ENCODE measurements at places on chromosomes 4 and X. TPM values are rescaled to one million over a fixed set of nuclear protein-coding genes. Genes with fewer than 3 reads are reported as not detected.
A peak's percentile ranks its signal among the peaks of the same experiment; 100 is the strongest.

GRCh38 chrX:39816871-39817731 is 280.7 kb downstream of the BCOR start:
- H3K4me3 ChIP-seq, result no peak overlapping the region
- no peak for DNase-seq
- H3K4me1 ChIP-seq, result no peaks in the 10 kb centered on the region
- H3K36me3 ChIP-seq, result no peaks in the 10 kb centered on the region

GRCh38 chr4:85571008-85571407 is 96.1 kb downstream of the ARHGAP24 start:
- no peak for DNase-seq
- no peak overlapping the region for H3K27ac ChIP-seq
- H3K36me3 ChIP-seq, result no peaks in the 10 kb centered on the region
- no peaks in the 10 kb centered on the region for H3K4me1 ChIP-seq
- H3K4me3 ChIP-seq, result no peak overlapping the region

NPY2R gene
- 1.2 TPM for total RNA-seq

- DNase-seq, result no peak
- H3K36me3 ChIP-seq, result no peaks in the 10 kb centered on the region
- H3K27ac ChIP-seq, result no peak overlapping the region
These were observed 20.5 kb downstream of the COMMD8 start for GRCh38 chr4:47442980-47443379.

GRCh38 chrX:150362599-150363481 is at the start of gene MAMLD1:
Gene MAMLD1, plus strand, starts transcription at chrX:150363317. Its CDS starts 82,200 bp downstream, at chrX:150445517.
- peak within 1 kb of the TSS; percentile 67 for H3K27ac ChIP-seq
- H3K4me3 ChIP-seq, result peak within 1 kb of the TSS; percentile 44
- peaks cover 30% of the 10 kb centered on the region for H3K27me3 ChIP-seq
- no peaks in the 10 kb centered on the region for H3K4me1 ChIP-seq

ESX1 gene
- not detected for total RNA-seq

BEX4 gene
- 16.4 TPM for total RNA-seq

- DNase-seq, result no peak
- H3K4me3 ChIP-seq, result no peak overlapping the region
- H3K27ac ChIP-seq, result no peak overlapping the region
- H3K4me1 ChIP-seq, result no peaks in the 10 kb centered on the region
- H3K27me3 ChIP-seq, result no peaks in the 10 kb centered on the region
These were observed 664.8 kb downstream of the GRID2 start for GRCh38 chr4:92968556-92968955.

RIPPLY1 gene
- total RNA-seq, result not detected

FHL1 gene
- 20.0 TPM for total RNA-seq

DNA sequence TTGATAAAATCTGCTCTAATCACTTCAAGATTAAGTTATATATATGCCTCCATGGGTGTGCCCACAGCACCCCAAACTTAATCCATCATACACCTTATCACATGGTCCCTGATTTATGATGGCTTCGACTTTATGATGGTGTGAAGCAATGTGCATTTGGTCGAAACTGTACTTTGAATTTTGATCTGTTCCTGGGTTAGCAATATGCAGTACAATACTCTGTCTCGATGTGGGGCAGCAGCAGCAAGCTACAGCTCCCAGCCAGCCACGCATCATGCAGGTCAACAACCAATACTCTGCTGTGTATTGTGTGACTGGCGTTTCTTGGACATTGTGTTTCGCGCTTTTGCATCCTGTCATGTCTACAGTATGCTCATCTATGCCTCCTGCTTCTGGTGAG is 62.6 kb downstream of the MCUB start:
- H3K27ac ChIP-seq, result no peak overlapping the region
- no peaks in the 10 kb centered on the region for H3K27me3 ChIP-seq
- DNase-seq, result no peak
- no peak overlapping the region for H3K4me3 ChIP-seq
- H3K36me3 ChIP-seq, result no peaks in the 10 kb centered on the region

IL1RAPL2 gene
- total RNA-seq, result not detected

WAS gene
- 3.0 TPM for total RNA-seq

DNA sequence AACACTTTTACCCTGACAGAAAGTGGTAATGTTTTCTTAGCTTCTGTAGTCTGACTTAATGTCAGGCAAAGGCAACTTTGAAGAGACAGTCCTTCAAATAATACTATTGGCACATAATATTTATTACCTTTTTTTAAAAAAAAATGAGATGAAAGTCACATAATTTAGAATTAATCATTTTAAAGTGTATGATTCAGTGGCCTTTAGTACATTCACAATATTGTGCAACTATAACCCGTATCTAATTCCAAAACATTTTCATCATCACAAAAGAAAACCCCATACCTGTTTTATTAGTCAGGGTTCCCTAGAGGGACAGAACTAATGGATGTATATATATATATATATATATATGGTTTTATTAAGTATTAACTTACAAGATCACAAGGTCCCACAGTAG is 94.8 kb upstream of the TEX13A start:
- no peak for DNase-seq
- H3K36me3 ChIP-seq, result no peaks in the 10 kb centered on the region
- H3K4me3 ChIP-seq, result no peak overlapping the region
- no peaks in the 10 kb centered on the region for H3K4me1 ChIP-seq
- H3K27me3 ChIP-seq, result no peaks in the 10 kb centered on the region

DNA sequence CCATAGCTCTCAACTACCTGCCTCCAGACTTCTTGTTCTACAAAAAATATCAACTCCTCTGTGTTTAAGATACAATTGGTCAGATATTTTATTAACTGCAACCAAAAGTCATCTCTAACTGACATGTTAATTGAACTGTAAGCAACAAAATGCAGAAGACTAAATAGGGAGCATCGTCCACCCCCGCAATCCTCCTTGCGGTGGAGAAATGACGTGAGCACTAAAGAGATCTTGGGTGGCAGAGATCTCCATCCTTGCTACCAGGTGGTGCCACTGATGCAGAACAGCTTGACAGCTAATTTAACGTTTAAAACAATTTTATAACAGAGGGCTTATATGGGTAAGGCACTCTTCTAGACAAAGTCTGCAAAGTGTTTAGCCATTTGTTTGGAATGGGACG is 164.4 kb upstream of the FTHL17 start:
- H3K36me3 ChIP-seq, result no peaks in the 10 kb centered on the region
- H3K27me3 ChIP-seq, result no peaks in the 10 kb centered on the region
- no peak overlapping the region for H3K27ac ChIP-seq
- no peak for DNase-seq

GRCh38 chr4:186069729-186070128 is 773 bp downstream of the TLR3 start:
- H3K4me3 ChIP-seq, result peak overlapping the region; percentile 36
- no peak overlapping the region for H3K27ac ChIP-seq
- H3K4me1 ChIP-seq, result no peaks in the 10 kb centered on the region
- no peaks in the 10 kb centered on the region for H3K27me3 ChIP-seq

DNA sequence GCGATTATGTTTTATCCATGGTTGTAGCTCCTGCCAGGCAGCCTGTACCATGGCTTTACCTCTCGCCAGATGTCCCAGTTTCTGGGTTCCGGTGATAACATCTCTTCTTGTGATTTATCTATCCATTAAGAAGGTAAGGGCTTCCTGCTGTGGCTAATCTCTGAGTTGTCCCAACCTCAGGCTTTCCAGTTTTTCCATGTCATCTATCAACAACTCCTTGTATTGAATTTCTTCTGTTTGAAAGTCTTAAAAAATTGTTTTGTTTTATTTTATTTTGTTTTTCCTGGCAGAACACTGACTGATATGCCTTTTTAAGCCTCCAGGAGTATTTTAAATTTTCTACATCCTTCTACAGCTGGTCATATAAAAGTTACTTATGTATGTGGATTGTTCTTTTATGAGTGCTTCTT is 241.9 kb downstream of the ANTXR2 start:
- no peaks in the 10 kb centered on the region for H3K36me3 ChIP-seq
- H3K27ac ChIP-seq, result no peak overlapping the region
- no peaks in the 10 kb centered on the region for H3K4me1 ChIP-seq
- no peak overlapping the region for H3K4me3 ChIP-seq
- H3K27me3 ChIP-seq, result no peaks in the 10 kb centered on the region
- no peak for DNase-seq

GUF1 gene
- 17.8 TPM for total RNA-seq

SSX1 gene
- total RNA-seq, result not detected

- H3K27me3 ChIP-seq, result no peaks in the 10 kb centered on the region
- H3K4me1 ChIP-seq, result no peaks in the 10 kb centered on the region
- no peak for DNase-seq
- no peak overlapping the region for H3K27ac ChIP-seq
- no peaks in the 10 kb centered on the region for H3K36me3 ChIP-seq
- H3K4me3 ChIP-seq, result no peak overlapping the region
These were observed 53.5 kb downstream of the TMEM164 start for GRCh38 chrX:110056419-110056818.
